ENCODE measurements at places on chromosomes 1 and 21.

DNA sequence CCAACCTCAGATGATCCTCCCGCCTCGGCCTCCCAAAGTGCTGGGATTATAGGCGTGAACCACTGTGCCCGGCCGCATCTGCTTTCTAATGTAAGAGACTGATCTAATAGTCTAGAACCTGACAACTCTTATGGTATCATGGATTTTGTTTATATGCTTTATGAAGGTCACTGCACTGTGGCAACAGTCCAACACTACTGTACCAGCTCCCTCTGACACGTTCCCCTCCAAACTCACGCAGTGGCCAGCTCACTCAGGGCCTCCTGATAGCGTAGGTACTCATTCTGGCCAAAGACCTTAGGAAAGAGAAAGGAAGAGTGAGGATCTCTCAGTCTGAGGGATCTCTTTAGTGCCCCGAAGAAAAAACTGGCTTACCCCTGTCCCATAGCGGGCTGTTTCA lies 6.0 kb upstream of the CFAP141 start:
- no peak for DNase-seq

GRCh38 chr1:40926441-40926840 lies 53.1 kb upstream of the CTPS1 start:
- no peak for DNase-seq

GRCh38 chr1:57943365-57943764 lies 519.5 kb upstream of the DAB1 start:
- DNase-seq = no peak

- DNase-seq = no peak
Measured at GRCh38 chr1:27306892-27307761, 14.8 kb upstream of the TMEM222 start.

All from CD4-positive, alpha-beta memory T cell (primary cell).